ENCODE measurements at places on chromosomes 5 and 9.

GRCh38 chr9:76109953-76110352, 219.5 kb downstream of the PCSK5 start:
- no peak for DNase-seq

- no peak for DNase-seq
These were observed 456.3 kb upstream of the DMAC1 start for GRCh38 chr9:8255850-8256249.

GRCh38 chr5:138077064-138077696, 6.7 kb upstream of the WNT8A start:
- peak; percentile 4 for DNase-seq

DNA sequence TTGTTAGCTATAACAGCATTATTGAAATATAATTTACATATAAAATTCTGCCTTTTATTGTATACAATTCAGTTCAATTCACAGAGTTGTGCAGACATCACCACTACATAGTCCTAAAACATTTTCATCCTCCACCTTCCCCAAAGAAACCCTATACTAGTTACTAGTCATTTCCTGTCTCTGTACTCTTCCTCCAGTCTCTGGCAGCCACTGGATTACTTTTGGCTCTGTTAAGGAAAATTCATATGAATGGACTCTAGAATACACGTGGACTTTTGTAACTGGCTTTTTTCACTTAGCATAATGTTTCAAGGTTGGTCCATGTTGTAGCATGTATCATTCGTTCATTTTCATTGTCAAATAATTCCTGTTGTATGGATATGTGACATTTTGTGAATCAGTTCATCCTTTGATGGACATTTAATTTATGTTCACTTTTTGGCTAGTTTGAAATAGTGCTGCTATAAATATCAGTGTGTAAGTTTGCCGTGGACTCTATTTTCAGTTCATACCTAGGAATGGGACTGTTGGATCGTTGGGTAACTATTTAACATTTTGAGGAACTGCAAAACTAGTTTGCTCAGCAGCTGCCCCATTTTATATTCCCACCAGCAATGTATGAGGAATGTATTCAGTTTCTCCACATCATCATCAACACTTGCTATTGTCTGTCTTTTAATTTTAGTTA, 9.7 kb downstream of the ICE1 start:
- no peak for DNase-seq

DNA sequence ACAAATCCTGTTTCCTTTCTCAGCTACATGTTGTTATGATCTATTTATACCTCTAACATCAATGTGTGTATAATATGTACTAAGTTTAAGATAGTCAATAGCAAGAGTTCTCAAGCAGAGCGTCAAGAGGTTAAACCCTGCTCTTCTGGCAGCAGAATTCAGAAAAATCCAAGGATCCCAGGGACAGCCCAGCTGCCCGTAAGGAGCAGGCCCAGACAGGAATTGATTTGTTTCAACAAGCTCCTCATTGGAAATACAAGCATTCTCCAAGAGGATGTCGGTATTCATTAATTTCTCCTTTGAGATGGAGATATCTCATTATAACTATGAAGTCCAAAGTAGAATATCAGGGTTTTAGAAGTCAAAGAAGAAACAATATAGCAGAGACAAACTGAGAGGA, 14.9 kb downstream of the EFNA5 start:
- no peak for DNase-seq

DNA sequence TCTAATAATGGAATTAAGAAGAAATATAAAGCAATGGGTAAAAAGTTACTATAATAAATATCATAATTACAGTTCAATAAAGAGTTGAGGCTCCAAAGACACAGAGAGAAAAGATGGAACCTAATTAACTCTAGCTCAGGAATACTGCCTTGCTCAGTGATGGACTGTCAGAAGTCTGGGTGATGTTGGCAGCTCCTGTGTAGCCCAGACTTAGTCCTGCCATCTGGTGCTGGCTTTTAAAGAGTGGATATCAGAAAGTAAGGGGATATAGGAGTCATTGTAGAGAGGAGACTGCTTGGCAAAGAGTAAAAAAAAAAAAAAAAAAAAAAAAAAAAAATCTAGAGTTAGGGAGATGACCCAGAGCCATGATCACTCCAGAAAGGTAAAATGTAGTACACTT, 551.9 kb upstream of the DMAC1 start:
- DNase-seq, result no peak

GRCh38 chr5:100889896-100890295, 13.2 kb downstream of the ST8SIA4 start:
- no peak for DNase-seq

DNA sequence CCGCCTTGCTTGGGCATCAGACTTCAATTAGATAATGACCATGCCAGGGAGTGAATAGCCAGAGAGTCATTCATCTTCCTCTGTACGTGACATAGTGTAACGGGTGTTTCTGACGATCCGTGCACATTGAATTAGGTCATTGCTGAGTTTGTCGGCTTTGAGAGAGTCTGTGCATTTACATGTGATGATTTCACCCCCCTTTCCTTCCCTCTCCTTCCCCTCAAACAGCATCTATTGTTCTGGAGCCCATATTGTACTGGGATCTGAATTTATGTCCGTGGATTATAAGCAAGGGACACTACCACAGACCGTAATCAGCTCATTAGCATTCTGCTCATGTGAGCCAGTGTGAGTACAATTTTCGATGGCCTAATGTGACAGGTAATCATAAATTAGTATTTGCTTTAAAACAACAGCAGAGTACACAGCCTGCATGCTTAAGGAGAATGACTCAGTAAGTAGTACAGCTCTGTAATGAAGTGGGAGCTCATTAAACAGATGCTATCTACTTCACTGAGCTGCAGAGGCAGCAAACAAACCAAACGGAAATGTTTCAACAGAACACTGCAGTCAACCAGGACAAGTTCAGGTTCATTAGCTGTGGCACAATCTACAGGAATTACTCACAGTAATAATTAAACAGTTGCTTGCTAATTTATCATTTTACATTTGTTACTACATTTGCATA, 302.1 kb downstream of the CSNK1G3 start:
- DNase-seq, result no peak

DNA sequence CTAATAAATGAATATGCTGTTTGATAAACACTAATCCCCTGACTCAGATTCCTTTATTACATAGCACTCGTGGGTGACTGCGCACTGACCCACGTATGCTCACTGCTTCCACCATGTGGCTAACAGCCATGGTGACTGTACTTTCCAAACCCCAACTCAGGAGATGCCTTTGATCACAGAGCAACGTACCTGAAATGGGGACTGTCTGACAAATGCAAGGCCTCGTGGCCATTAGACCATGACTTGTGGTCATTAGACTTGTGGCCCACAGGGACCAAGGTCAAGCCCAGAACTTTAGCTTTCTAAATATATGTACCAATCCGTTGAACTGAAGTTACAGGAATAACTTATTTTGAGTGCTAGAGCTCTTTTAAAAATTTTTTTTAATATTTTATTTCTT, 46.6 kb downstream of the CYFIP2 start:
- DNase-seq, result peak; percentile 29

- DNase-seq, result no peak
These were observed 1247.5 kb upstream of the C9orf72 start for GRCh38 chr9:28820741-28821140.

DNA sequence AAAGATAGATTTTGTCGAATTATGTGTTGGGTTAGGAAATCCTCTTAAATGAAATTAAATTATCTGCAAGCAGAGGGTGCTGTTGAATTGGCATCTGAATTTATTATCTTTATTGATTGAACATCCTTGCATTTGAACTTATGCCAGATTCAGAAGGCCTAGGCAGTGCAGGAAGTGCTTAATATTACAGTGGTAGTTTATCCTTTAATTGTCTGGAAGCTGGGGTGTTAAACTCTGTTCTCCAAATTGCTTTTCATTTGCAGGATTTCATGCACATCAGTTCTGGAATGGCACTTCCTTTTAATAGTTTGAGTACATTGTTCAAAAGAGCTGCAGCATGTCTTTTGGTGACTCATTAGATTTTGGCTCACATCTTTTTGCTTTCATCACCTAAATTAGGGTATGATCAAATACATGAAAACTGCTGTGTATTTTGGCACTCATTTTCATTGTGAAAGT, 186.3 kb downstream of the KDM4C start:
- no peak for DNase-seq

DNA sequence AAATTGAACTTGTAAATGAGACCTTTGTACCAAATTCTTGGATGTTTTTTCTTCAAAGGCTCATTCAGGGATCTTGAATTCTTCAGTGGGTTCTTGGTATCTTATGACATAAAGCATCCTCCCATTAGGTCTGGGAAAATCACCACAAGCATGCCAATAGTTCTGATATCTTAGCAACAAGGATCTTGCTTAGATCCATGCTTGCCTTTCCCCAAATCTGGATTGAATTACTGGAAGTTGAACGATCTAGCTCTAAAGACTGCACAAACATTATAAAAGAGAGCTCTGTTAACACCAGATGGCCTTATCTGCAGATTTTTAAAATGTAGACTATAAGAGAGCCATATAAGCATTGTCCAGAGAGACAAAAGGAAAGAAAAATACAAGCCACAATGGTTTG, 266.3 kb downstream of the RAB3C start:
- DNase-seq, result no peak

DNA sequence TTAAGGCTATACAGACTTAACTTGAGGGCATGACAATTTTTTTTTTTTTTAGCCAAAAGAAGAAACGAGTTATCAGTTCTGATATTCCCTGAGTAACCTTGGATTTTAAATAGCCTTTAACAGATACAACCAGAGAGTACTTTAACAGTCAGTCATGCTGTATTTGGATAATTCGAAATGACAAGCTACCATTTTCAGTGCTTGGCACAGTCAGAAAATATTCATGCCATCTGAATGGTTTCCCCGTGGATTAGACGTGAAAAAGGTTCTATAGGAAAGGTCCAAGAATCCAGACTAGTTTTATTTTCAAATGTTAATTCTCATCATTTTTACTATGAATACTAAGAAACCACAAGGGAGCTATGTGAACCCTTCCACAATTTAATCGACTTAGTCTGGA, 165.7 kb downstream of the PAM start:
- no peak for DNase-seq

DNA sequence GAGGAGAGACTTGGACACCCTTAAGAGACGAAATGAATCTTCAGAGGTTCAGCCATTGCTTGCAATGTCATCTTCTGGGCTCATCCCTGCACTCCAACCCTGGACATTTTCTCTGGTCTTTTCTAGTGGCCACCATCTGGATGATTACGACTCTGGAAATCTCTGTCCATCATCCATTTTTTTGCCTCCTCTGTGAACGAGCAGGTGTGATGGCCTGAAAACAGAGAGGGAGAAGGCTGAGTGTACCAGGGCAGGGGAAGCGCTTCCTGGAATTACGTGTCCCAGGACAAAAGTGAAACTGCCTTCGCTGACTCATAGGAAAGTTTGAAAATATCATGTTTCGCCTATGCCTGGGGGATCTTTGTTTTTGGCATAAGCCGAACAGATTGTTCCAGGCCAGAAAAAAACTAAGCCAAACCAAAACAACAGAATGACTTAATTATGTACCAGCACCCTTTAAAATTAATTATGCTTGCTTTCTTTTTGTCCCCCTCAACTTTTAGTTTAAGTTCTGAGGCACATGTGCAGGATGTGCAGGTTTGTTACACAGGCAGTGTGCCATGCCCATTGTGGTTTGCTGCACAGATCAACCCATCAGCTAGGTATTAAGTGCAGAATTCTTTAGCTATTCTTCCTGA, 31.9 kb downstream of the ANKRD33B start:
- no peak for DNase-seq

- DNase-seq, result no peak
These were observed 21.3 kb downstream of the HMCN2 start for GRCh38 chr9:130286781-130287428.

DNA sequence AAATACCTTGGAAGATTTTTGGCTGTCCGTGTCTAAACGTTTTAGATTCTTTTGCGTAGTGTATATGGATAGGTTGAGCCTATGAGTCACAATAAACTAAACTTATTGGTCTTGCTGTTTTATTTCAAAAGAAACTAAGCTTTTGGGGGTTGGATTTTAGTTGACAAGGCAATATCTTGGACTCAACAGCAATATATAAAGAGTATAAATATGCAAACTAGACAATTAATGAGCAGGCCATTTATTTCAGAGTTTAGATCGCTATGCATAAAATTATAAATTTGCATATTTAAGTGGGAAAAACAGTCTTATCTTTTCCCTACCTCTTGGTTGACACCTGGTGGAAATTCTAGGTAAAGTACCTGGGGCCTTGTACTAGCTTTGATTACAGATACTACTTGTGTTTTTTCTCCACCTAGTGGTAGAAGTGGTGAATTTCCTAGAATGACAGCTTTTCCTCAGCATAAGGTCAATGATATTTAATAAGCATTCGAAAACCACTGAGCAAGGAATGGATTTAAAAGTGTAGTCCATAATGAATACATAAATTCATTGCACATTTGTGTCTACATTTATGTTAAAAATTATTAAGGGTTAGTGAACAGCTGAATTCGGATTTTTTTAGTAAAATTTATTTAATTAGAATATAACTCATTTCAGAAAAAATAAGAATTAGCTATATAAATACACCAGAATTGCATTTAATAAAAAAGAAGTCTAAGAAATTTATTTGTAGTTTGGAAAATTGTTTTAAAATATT, 1.7 kb upstream of the ARRDC3 start:
- no peak for DNase-seq

DNA sequence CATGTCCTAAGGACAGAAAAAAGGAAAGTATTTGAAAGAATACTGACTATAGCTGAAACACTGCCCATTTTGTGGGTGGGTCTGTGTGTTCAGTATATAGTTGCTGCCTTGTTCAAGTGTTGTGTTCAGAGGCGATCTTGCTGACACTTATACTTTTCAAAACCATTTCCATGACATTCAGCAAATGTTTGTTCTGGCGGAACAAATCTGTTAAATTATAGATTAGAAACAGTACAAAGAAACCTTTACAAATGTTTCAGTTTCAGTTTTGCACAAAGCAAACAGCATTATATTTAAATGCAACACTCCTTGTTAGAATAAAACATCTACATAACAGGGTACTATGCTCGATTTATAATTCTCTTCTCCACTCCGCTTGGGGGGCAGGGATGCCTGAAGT, 2276.3 kb downstream of the MAT2B start:
- no peak for DNase-seq

GRCh38 chr9:130142641-130143040, 29.6 kb upstream of the NCS1 start:
- no peak for DNase-seq

DNA sequence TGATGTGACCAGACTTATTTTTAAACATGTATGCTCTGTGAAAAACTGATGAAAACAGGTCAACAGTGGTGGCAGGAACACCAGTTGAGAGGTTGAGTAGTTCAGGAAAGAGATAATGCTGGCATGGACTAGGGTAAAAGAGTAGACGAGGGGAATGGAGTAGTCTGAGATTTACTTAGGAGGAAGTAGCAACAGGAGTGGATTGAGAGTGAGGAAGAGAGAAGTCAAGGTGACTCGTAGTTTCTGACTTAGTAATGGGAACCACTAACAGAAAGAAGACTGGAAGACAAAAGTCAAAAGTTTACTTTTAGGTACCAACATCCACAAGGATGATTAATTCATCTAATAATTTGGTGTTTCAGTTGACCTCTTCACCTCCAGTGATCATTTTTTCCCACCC, 3.6 kb downstream of the SRA1 start:
- DNase-seq, result no peak

Data from activated CD4-positive, CD25-positive, alpha-beta regulatory T cell (primary cell).